HS-27A (cell line): ENCODE measurements at places on chromosomes 5 and 9.

DNA sequence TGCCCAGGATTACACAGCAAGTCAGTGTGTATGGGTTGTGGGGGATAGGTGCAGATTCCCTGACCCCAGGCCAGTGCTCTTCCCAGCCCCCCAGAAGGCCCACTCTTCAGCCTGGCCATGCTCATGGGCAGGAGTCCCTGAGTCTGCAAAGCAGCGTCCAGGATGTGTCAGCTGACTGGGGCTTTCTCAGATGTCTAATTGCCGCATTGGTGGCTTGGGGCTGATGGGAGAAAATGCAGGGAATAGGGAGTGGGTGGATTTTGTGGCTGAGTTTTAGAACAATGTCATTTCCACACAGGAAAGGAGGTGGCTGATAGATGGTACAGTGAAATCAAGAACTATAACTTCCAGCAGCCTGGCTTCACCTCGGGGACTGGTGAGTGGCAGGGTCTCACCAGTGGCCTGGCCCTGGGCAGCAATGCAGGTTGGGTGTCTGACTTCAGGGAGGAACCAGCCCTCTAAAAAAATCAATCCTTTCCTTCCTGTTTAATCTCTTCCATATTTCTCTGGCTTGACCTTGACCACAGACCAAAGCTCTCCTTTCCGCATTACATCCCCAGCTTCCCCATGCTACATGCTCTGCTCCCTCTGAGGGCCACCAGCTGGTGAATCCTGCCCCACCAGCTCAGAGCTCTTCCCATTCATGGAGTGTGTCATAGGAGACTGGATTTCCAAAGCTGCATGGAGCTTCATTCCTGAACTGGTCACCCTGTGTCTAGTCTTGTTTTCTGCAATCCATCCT lies 14.2 kb downstream of the GLIPR2 start:
- DNase-seq, result no peak

DNA sequence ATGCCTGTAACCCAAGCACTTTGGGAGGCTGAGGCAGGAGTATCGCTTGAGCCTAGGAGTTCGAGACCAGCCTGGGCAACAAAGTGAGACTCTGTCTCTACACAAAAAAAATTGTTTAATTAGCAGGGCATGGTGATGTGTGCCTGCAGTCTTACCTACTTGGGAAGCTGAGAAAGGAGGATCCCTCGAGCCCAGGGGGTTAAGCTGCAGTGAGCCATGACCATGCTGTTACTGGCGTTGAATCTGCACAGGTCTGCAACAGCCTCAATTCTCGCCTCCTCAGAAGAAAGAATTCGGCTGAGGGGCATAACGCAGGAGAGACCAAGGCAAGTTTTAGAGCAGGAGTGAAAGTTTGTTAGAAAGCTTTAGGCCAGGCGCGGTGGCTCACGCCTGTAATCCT lies 18.0 kb downstream of the CCT5 start:
- DNase-seq, result no peak

DNA sequence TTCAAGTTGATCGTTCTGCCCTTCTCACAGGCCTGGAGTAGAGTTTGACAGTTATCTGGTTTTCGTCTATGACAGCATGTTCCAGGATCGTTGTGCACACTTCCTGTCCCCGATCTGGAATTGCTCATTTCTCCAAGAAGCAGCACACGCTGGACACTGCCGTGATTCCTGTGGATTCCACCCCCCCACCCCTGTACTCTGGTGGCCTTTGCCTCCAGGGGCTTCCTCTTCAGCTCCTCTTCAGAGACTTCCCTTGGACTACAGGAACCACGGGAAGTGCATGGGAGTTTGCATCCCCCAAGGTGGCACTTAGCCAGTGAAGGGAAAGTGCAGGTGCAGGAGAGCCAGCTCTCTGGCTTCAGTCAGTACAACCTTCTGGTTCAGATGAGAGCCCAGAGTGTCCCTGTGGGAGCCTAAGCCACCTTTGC lies 160.7 kb downstream of the CACNA1B start:
- DNase-seq, result no peak

DNA sequence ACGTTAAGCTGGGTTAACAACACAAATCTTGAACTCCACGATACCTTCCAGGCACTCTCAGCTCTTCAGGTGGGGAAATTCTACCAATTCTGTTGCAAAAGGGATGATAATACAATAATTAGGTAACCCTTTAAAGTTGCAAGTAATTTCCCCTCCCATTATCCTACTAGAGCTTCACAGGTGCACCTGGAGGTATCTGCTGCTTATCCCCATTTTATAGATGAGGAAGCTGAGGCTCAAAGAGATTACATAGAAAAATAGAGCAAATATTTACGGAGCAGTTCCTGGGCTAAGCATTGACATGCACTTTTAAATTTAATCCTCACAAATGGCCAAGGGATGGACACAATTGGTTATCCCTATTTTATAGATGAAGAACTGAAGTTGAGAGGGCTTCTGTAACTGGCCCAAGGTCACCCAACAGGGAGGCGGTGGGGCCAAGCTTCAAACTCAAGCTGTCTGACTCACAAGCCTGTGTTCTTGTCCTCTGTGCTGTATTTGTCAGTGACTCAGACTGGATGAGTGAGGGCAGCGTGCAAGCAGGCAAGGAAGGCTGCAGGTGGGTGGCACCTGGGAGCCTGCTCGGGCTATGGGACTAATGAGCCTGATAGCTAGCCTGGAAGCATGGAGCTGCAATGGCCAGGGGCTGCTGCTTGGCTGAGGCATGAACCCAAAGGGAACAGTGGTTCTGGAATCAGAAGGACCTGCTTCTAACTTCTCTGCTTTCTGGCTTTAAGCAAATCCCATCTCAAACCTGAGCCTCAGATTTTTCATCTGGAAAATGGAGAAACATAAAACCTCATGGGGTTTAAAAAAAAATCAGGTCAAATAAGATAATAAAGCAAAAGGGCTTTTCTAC lies 105.5 kb downstream of the PDE6A start:
- no peak for DNase-seq

- DNase-seq, result no peak
Observed at GRCh38 chr5:143023411-143024096, 253.4 kb downstream of the ARHGAP26 start.

DNA sequence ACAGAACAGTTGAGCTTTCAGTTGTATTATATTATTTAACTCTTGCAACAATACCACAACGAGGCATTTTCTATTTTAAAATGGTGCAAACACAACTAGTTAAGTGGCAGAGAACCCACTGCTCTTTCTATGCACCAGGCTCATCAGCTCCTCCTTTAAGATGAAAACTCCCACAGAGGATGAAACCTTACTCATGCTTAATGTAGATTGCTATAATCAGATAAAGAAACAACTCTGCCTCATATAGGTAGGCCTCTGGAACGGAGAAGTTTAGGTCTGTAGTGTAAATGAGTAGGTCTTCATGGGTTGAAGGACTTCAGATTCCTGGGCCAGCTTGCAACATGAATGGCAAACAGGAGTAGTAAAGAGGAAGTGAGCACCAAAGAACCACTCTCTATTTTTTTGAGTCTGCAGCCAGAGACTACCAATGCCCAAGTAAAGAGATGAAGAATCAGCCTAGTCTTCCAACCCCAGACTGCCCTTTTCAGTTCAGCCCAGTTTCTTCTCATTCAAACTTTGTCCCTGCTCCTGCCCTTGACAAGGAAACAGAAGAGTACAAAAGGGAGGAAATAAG lies 33.9 kb downstream of the HACD4 start:
- DNase-seq, result no peak

DNA sequence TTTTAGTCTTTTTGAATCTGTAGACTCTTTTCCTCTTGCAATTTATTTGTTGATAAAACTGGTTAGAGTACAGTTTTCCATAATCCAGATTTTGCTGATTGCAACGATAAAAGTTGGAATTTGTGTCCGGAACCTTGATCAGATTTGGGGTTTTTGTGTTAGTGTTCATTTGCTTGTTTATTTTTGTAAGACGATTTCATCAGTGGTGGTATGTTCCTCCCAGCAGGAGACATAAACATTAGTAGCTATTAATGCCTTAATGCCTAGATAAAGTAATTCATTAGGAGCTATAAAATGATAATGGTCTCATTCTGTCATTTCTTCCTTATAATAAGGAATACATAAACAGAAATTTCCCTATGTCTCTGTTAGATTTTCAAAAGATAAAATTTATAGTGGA lies 21.3 kb downstream of the RPS6 start:
- no peak for DNase-seq

DNA sequence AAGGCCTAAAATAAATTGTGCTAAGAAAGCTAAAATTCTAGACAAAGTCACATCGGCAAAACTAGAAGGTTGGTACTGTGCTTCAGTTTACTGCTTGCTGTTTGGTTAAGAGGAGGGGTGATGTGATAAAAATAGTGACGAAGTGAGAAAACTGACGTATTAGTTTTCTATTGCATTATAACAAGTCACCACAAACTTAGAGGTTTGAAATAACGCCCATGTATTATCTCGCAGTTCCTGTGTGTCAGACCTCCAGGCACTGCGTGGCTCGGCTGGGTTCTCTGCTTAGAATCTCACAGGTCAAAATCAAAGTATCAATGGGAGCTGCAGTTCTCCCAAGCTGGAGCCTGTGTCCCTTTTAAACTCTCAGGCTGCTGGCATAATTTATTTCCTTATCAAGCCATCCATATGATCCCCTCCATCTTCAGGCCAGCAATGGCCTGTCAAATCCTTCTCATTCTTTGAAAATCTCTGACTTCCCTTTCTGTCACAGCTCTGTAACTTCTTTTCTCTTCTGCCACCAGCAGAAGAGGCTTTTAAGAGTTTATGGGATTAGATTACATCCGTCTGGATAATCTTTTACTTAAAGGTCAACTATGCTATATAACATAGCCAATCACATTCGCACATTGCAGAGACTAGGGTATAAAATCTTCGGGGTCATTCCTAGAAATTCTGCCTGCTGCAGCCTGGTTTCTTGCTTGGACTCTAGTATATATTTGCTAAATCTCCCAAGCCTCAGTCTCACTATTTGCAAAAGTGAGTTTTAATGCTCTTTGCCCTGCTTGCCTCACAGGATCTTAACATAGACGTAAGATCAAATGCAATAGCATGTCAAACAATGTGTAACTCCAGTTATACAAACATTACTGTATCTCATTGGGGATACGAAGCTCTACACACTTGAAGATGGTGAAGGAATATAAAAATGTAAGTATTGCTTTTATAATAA lies 104.0 kb upstream of the CDKN2B start:
- DNase-seq, result no peak
